ENCODE measurements at places on chromosomes 2 and 18.

DNA sequence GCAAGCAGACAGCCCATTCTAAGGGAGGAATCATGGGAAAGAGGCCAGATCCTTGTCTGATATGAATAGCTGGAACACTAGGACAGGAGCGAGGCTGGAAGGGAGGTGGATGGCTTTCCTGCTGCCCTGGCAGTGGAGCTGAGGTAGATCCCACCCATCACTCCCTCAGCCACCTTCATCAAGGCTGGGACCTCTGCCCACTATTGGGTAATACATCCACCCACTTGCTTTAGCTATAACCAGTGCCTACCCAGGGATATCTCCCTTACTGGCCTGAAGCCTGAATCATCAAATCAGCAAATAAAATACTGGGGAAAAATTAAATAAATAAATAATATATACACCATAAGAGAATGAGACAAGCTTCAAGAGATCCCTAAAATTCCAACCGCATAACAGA is 183.2 kb upstream of the KYNU start:
- DNase-seq = no peak

DNA sequence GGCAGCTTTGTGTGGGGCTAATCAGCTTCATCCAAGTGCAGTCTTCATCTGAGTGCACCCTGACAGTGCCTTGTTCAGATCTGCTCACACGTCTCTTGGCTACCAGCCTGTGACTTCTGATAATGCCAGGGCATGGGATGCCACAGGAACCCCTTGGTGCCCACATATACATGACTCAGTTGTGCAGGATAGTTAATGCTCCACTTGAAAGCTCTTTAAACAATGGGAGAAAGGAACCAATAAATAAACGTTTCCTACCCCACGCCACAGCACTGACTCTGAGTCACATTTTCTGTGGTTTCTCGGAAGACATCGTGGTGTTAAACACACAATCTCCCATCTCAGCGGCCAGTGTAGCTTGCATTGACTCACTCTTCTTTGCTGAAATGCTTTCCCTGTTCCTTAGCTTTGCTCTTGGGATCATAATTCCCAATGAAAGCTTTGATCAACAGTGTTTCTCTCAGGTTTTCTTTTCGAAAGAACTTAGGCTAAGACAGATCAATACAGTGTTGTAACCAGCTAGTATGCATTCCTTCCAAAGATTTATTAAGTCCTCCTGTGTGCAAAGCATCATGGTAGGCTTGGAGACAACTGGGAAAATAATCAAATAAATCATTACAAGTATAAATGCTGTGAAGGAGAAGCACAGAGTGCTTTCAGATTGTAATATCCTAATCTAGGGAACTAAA is 142.0 kb downstream of the COPS8 start:
- DNase-seq = no peak

GRCh38 chr2:84778911-84779690 is 101.8 kb downstream of the TRABD2A start:
- DNase-seq = no peak

GRCh38 chr2:120396013-120396860 is 50.3 kb downstream of the INHBB start:
- no peak for DNase-seq

- DNase-seq = no peak
These were observed 364.5 kb downstream of the IRS1 start for GRCh38 chr2:226435146-226435545.

GRCh38 chr2:43193652-43194120 is 32.7 kb downstream of the ZFP36L2 start:
- DNase-seq = no peak
